ENCODE measurements at places on chromosomes 3 and 15. TPM values are rescaled to one million over a fixed set of nuclear protein-coding genes. Genes with fewer than 3 reads are reported as not detected.

- DNase-seq: no peak
These were observed 88.9 kb downstream of the ITPR1 start for GRCh38 chr3:4581920-4582611.

Gene CSPG5
- 0.95 TPM for polyA plus RNA-seq

Gene GREM1
- 0.58 TPM for polyA plus RNA-seq

Gene ISLR2
- 0.97 TPM for polyA plus RNA-seq
